NCI-H2081 (cell line): ENCODE measurements at places on chromosomes 6 and 20.

GRCh38 chr20:59782986-59783640 lies 150.3 kb downstream of the SYCP2 start:
- DNase-seq: peak; percentile 18

DNA sequence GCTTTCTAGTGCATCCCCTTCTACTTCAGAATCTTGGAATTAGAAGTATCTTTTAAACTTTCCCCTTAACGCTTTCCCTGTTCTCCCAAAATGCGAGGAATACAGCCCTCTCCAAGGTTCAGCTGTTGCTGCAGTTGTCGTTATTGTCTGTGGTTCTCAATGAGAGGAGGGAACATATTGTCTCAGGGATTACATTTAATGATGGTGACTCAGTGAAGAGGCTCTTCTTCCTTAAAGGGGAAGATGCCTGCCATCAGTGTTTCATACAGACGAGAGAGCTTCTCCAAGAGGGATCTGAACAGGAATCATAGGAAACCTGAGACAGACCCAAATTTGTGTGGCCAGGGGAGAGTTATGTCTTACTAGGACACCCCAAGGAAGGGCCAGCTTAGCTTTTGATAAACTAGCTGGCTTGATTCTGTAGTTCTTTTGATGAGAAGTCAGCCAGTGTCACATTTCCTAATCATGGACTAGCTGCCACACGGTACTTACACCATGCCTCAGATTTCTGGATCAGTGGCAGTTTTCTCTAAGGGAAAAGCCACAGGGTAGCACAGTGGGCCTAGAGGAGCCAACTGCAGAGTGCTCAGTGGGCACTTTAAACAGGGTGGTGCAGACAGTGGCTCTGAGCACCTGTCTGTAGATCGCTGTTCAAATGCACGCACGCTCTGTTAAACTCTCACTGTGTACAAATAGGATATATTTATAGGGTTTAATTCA lies 59.7 kb upstream of the TMEM181 start:
- no peak for DNase-seq

DNA sequence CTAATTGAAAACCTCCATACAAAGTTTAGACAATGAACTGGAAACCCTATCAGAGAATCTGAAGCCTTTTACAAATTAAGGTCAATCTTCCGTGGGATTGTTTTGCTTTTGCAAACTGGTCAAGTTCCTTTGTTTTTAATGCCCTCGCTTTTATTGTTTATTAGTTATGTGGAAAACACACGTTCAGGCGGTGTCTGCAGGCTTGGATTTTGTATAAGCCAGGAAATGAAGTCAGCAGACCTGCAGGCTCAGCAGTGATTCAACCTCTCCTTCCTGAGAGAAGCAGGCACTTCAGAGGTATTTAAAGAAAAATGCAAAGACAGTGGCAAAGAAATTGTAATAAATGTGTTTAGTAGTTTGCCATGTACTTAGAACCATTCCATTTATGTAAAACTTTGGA lies 103.4 kb upstream of the PDE10A start:
- no peak for DNase-seq

DNA sequence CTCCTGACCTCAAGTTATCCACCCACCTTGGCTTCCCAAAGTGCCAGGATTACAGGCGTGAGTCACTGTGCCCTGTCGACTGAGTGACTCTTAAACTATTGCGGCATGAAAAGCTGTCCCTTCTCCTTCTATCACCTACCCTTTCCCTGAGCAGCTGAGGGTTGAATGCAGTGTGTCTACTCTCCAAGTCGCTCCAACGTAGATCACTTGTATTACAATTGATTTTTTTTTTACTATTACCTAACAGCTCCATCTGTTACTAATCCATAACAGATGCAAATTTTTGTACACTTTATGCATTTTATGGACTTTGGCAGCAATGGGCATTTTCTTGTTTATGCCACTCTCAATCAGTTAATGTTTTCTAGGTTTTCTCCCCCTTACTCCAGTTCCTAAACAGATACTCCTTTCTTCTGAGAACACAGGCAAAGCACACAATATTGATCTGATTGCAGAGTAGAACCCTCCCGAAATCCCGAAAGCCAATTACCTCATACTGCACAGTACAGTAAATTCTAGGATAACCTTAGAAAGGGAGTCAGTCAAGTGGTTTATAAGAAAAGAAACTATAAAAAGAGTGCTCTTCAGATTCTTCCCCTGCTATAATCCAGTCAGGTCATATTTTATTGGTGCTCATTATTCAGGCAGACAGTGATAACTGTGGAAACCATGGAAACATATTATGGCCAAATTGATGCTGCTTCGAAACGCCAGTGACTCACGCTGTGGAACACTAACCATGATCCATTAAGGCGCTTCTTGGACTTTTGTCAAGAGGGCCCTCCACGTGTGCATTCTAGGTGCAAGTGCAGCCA lies 273.0 kb downstream of the ADGB start:
- DNase-seq: peak; percentile 18
